ENCODE measurements at places on chromosomes 7 and 10. TPM values are rescaled to one million over a fixed set of nuclear protein-coding genes. Genes with fewer than 3 reads are reported as not detected.

- no peaks in the 10 kb centered on the region for H3K27me3 ChIP-seq
- H3K36me3 ChIP-seq: no peaks in the 10 kb centered on the region
- no peak overlapping the region for H3K27ac ChIP-seq
- no peaks in the 10 kb centered on the region for H3K4me1 ChIP-seq
- no peak overlapping the region for H3K4me3 ChIP-seq
- DNase-seq: no peak
These were observed 59.6 kb downstream of the ZRANB1 start for GRCh38 chr10:125001313-125002046.

- H3K36me3 ChIP-seq: no peaks in the 10 kb centered on the region
- no peaks in the 10 kb centered on the region for H3K4me1 ChIP-seq
- no peak for DNase-seq
- no peak overlapping the region for H3K4me3 ChIP-seq
These were observed 17.8 kb upstream of the MAGI2 start for GRCh38 chr7:79471283-79471682.

The PDE1C gene
- total RNA-seq: not detected

DNA sequence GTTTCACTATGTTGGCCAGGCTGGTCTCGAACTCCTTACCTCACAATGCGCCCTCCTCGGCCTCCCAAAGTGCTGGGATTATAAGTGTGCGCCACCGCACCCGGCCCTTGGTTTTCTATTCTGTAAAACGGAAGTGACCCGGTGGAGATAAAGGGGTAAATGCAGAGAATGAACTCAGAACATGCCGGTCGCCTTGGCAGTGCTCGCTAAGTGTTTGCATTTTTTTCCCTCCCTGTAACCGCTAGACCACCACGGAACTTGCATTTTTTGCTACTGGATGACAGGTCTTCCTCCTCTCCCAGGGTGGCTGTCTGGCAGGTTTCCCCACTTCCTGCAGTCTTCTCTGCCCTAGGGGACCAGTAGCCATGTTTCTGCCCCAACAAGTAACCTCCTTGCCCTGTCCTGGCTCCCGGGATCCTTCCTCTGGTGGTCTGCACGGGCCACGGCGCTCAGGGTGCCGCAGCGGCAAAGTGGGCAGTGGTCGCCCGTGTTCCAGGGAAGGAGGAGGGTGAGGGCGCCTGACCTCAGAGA is 18.8 kb upstream of the GNA12 start:
- H3K4me3 ChIP-seq: peak overlapping the region; percentile 80
- DNase-seq: peak; percentile 28
- H3K27me3 ChIP-seq: no peaks in the 10 kb centered on the region
- H3K4me1 ChIP-seq: peaks cover 30% of the 10 kb centered on the region
- peak overlapping the region; percentile 19 for H3K27ac ChIP-seq

The SPACDR gene
- 5.6 TPM for total RNA-seq

GRCh38 chr10:120646738-120647456 is 189.9 kb downstream of the PLPP4 start:
- no peak overlapping the region for H3K4me3 ChIP-seq
- H3K27ac ChIP-seq: no peak overlapping the region
- H3K4me1 ChIP-seq: no peaks in the 10 kb centered on the region
- H3K36me3 ChIP-seq: no peaks in the 10 kb centered on the region
- H3K27me3 ChIP-seq: no peaks in the 10 kb centered on the region
- no peak for DNase-seq

GRCh38 chr7:100208911-100209408 is 10.8 kb upstream of the PVRIG start:
- H3K4me1 ChIP-seq: peaks cover 69% of the 10 kb centered on the region
- peak overlapping the region; percentile 86 for H3K27ac ChIP-seq
- peak overlapping the region; percentile 95 for H3K4me3 ChIP-seq
- H3K27me3 ChIP-seq: no peaks in the 10 kb centered on the region

GRCh38 chr7:83270407-83270806 is 107.7 kb upstream of the PCLO start:
- no peaks in the 10 kb centered on the region for H3K4me1 ChIP-seq
- H3K36me3 ChIP-seq: no peaks in the 10 kb centered on the region
- no peak overlapping the region for H3K4me3 ChIP-seq
- H3K27ac ChIP-seq: no peak overlapping the region
- no peaks in the 10 kb centered on the region for H3K27me3 ChIP-seq

DNA sequence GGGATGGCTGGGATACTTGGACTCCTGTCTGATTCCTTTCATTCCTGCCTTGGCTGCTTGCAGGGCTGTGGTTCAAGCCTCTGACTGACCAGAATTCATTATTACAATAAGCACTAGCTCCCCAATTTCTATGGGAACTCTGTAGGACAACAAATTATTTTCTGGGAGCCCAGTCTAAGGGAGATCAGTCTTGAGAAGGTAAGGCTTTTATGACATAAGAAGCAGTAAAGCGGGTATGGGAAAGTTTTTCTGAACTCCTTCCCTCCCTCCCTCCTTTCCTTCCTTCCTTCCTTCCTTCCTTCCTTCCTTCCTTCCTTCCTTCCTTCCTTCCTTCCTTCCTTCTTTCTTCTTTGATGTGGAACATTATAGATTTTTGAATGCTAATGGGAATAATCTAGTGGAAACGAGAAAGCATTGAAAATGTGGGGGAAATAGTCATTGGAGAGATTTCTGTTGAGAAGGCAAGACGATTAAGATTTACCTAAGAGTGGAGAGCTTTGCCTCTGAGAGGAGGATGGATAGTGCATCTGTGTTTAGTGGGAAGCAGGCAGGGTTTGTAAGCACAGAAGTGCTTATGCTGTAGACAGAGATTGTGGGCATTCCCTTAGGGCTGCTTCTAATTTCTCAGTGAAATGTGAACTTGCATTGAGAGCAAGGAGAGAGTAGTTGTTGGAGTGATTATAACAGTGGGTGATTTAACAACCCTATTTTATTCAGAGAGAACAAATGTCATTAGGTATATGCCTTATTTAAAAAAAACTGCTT is 201.5 kb downstream of the DNAJB9 start:
- no peaks in the 10 kb centered on the region for H3K36me3 ChIP-seq
- H3K4me1 ChIP-seq: no peaks in the 10 kb centered on the region
- no peak for DNase-seq
- no peaks in the 10 kb centered on the region for H3K27me3 ChIP-seq

DNA sequence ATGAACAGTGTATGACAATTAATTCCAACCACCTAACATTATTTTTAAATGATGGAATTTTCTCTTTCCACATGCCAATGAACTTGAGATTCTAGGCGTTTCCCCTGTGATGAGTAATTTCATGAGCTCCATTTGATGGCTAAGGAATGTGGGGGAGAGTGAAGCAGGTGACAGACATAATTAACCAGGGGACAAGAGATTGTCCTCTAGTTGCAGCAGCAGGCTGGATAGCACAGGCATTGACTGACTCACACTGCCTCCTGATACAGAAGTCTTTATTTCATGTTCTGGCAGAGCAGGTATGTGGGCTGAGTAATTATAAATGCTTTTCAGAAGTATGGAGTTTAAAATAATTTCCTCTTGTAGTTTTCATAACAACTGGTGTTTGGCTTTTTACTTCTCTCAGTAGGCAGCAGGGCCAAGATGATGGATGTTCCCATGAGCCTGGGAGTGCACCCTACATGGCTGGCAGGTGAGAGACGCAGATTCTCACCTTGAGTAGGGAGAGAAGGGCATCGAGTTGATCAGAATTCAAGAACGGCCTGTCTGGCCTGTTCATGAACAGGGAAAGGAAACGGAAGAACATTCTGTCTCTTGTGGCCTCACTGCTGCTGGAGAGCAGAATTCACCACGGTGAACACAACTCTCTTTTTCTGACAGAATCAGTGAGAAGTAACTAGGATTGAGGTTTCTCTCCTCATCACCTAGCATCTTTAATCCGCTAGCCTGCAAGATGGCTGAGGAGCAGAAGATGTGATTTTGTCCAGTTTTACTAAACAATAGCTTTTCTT is 118.8 kb downstream of the AOAH start:
- H3K27me3 ChIP-seq: no peaks in the 10 kb centered on the region
- H3K27ac ChIP-seq: no peak overlapping the region
- H3K4me1 ChIP-seq: peaks cover 70% of the 10 kb centered on the region
- DNase-seq: no peak

DNA sequence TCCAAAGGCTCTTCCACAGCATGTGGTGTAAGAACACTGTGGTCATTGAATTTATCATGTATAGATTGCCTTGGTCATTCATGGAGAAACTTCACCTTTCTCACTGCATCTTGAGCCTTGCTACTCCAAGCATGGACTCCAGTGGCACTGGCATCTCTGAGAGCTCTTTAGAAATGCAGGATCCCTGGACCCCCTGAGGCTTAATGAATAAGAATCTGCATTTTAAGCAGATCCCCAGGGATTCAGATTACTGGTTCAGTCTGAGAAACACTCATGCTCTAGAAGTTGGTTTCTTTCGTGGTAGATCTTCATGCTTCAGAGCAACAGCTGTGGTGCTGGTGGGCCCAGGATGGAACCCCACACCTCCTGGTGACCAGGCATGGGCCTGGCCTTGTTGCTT is 63.2 kb downstream of the CFAP58 start:
- H3K4me1 ChIP-seq: no peaks in the 10 kb centered on the region
- DNase-seq: no peak
- H3K27ac ChIP-seq: no peak overlapping the region

The FAM25C gene
- total RNA-seq: not detected

DNA sequence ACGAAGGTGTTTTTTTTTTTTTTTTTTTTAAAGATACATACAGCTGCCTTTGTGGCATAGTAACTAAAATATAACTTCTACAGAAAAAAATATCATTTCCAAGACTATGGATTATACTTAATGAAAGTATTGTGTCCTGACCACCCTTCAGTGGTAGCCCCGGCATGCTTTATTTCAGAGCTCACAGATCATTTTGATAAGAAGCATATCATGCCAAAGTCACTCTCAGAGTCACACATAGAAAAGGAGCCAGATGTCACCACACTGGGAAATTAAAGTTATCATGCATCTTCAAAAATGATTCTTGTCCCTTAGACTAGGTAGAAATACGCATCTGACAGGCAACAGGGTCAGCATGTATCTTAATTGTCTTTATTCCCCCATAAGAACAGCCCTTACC is 3.0 kb downstream of the ADARB2 start:
- no peak for DNase-seq
- H3K36me3 ChIP-seq: no peaks in the 10 kb centered on the region
- H3K4me3 ChIP-seq: no peak overlapping the region
- no peak overlapping the region for H3K27ac ChIP-seq

DNA sequence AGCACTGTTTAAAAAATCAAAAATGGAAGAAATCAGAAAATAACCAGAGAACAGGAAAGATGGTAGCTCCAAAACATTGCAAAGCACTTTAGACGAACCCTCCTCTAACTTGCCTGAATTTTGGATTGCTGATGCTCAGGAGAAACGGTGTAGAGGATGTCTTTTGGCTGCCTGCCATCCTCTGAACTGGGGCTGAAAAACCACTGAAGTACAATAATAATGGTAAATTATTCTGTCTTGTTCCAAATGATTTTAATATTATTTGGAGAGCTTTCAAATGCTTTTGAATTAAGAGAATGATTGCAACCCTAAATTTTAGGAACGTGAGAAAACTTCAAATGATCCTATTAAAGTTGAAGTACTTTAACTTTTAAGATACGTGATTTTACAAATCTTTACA is 167.3 kb upstream of the SLC13A1 start:
- no peaks in the 10 kb centered on the region for H3K4me1 ChIP-seq
- H3K36me3 ChIP-seq: no peaks in the 10 kb centered on the region
- H3K27ac ChIP-seq: no peak overlapping the region
- no peaks in the 10 kb centered on the region for H3K27me3 ChIP-seq

GRCh38 chr10:47278720-47279119 is 21.3 kb upstream of the GDF10 start:
- H3K4me3 ChIP-seq: no peak overlapping the region
- H3K27me3 ChIP-seq: no peaks in the 10 kb centered on the region
- no peak overlapping the region for H3K27ac ChIP-seq
- H3K36me3 ChIP-seq: no peaks in the 10 kb centered on the region

DNA sequence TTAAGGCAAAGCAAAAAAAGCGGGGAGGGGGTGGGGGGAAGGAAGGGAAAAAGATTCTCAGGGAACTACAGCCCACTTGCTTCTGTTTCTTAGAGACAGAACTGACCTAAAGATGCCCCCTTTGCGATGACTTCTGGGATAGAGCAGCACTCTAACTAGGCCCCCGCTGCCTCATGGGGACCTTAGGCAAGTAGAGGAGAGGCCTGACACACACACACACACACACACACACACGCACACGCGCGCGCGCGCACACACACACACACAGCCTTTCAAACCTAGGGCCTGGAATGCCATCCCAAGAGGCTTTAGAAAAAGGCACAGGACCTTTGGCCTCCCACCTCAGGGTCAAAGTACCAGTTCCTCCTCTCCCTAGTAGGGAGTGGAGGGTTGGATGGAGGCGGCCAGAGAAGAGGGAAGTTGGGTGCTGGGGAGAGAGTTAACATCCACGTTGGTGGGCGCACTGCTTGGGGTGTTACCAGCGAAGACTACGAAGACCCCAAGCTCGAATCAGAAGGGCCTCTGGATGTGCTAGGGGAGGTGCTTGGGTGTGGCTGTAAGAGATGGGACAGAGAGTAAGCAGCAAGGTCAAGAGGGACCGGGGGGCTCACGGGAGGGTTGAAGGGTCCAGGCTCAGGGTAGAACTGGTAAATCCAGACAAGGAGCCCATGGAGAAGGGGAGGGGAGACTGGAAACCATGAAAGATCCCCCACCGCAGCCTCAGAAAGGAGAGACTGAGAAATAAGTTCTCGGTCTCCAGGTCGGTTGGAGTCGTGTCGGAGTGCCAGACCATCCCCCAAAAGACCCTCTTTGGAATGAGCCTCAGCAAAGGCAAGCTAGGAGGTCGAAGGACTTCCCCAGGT is 1.2 kb upstream of the COL1A2 start:
- peak overlapping the region; percentile 21 for H3K4me3 ChIP-seq
- peaks cover 20% of the 10 kb centered on the region for H3K27me3 ChIP-seq
- H3K4me1 ChIP-seq: peaks cover 12% of the 10 kb centered on the region
- DNase-seq: no peak
- H3K27ac ChIP-seq: no peak overlapping the region

DNA sequence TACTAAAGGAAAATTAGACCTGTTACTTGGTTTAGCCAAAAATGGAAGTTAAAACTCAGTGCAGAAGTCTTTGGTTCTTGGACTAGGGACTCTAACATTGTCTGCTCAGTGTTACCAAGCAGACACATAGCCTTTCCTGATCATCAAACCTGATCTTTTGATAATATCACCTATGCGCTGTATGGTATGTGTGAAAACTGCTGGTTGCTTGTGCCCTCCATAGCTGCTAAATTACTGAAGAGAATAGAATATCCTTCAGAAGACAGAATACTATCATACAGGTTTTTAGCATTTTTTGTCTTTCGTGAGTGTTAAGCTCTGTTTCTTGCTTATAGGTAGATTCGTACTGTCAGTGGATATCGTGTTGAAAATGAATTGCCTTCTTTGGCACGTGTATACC is 68.7 kb downstream of the ST7 start:
- peaks cover 34% of the 10 kb centered on the region for H3K4me1 ChIP-seq
- no peaks in the 10 kb centered on the region for H3K36me3 ChIP-seq
- DNase-seq: no peak
- H3K27ac ChIP-seq: no peak overlapping the region
- H3K27me3 ChIP-seq: peaks cover 5% of the 10 kb centered on the region

The TEX36 gene
- not detected for total RNA-seq

The EXOC6 gene
- 9.2 TPM for total RNA-seq

Measured in activated T-cell treated with anti-CD3 and anti-CD28 coated beads, Interleukin-2, amount 50 U/mL, for 72 hours (primary cell).